ENCODE measurements at places on chromosomes 2 and 18.

GRCh38 chr2:210189452-210190138, 18.4 kb upstream of the KANSL1L start:
- no peak for DNase-seq

- peak; percentile 48 for DNase-seq
Measured at GRCh38 chr2:207258263-207258991, 92.7 kb upstream of the KLF7 start.

DNA sequence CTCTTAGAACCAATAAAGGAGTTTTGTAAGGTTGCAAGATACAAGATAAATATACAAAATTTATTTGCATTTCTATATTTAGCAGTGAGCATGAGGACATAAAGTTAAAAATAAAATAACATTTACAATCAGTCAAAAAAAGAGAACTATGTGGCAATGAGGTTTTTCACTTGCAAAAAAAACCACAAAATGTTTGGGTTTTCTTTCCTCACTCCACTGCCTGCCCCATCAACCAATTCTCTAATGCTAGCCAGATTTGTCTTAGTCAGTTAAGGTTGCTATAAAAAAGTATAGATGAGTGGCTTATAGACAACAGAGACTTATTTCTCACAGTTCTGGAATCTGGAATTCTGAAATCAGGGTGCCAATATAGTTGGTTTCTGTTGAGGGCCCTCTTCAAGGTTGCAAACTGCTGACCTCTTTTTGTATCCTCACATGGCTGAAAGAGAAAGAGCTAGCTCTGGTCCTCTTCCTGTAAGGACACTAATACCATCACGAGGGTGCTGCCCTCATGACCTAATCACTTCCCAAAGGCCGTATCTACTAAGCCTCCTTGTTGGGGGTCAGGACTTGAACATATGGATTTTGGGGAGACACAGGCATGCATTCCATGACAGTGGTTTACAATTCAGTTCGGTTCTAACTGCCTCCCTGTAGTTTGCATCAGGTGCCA, 566.2 kb downstream of the GALR1 start:
- DNase-seq: no peak

- no peak for DNase-seq
Measured at GRCh38 chr18:8766559-8767293, 61.4 kb downstream of the MTCL1 start.

DNA sequence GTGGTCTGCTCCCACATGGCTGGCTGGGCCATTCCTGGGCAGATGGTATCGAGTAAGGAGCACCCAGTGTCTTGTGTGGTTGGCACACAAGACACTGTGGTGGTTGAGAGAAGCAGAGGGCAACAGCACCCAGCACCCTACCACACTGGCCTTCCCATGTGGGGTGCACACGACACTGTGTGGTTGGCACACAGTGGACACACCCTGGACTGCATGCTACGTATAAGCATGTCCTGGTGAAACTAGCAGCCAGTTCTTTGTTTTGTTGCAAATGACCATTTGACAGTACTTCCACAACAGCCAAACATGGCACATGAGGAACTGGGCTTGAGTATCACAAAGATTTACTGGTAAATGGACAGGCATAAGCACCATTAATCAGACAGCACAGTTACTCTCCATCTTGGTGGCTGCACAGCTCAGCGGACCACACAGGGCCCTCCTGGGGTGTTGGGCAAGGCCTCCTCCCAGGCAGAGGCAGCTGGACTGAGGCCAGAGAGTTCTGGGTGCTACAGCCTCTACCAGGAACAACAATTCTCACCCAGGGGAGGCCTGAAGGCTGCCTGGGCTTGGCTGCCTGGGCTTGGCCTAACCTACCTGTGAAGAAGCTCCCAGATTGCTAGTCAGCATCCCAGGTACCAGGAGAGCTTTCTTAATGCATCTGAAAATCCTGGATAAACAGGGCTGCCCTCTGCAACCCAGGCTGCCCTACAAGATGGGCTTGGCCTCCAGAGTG, 59.3 kb upstream of the ALPP start:
- DNase-seq: no peak

DNA sequence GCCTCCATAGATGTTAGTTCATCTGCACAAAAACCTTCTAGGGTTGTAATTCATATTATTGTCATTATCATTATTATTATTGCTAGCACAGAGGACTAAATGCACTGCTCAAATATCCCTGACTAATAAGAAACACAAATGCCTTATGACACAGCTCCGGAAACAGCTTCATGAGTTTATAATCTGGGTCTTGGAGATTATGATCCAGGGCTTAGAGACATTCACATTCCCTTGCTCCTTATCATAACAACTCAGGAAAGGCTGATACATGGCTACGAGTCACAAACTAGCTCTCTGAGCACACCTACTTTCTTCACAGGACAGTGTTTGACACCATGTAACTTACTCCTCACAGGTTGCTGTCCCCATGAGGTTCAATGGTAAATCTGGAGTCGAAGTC, 102.2 kb upstream of the TTC39C start:
- no peak for DNase-seq

- DNase-seq: no peak
Measured at GRCh38 chr2:208269091-208269490, 3.0 kb downstream of the PIKFYVE start.

DNA sequence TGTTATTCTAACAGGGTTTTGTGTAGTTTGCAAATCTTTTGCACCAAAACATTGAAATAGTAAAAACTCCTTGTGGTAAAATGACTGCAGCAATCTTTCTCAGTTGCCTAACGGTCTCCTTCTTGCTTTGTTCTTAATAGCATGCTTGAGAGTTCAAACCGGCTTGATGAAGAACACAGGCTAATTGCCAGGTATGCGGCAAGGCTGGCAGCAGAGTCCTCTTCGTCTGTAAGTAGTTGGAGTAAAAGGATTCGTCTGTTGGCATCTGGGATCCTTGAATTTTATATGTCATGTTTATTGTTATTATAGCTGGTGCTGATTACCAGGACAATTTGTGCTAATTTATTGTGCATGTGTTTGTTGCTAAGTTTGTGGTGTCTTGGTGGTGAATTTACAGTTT, 138.1 kb downstream of the DTNA start:
- no peak for DNase-seq

- DNase-seq: no peak
Measured at GRCh38 chr2:237411092-237411601, 2.8 kb downstream of the COL6A3 start.

DNA sequence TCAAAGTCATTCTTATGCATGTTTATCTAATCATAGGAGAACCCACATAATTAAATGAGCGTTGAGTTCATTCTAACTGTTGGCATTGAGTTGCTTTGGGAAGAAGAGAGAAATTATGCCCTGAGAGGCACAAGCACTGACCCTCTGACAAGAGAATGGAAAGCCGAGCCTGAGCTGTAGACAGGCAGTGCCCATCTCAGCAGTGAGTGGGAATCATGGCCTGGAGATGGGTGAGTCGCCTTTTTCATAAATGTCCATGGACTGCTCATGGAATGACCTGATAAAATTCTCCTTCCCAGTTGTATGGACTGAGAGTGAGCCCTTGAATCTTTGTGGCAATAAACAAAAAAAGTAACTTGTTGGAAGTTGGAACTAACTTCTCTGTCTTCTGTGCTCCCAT, 21.4 kb upstream of the MYO3B start:
- DNase-seq: no peak

DNA sequence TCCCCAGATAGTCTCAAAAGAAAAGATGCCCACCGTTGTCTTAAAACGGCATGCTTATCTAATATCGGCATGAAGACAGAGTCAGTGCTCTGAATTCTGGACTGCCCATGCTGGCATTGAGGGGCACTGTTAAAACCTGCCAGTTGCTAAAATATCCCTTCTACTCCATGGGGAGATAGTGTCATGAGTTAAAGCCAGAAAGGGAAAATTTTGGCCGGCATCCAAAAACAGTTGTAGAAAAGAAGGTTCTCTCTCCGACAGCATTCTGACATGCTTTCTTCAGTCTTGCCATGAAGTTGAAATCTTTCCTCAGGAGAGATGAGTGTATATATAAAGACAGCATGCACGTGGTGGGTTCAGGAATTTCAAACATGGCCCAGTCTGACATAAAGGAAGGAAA, 401.3 kb upstream of the PIK3C3 start:
- no peak for DNase-seq

All from NCI-H2171 (cell line).